ENCODE measurements at places on chromosomes 12 and 14.
A peak's percentile ranks its signal among the peaks of the same experiment; 100 is the strongest.

GRCh38 chr14:28055008-28055407 lies 711.6 kb upstream of the FOXG1 start:
- DNase-seq, result no peak

DNA sequence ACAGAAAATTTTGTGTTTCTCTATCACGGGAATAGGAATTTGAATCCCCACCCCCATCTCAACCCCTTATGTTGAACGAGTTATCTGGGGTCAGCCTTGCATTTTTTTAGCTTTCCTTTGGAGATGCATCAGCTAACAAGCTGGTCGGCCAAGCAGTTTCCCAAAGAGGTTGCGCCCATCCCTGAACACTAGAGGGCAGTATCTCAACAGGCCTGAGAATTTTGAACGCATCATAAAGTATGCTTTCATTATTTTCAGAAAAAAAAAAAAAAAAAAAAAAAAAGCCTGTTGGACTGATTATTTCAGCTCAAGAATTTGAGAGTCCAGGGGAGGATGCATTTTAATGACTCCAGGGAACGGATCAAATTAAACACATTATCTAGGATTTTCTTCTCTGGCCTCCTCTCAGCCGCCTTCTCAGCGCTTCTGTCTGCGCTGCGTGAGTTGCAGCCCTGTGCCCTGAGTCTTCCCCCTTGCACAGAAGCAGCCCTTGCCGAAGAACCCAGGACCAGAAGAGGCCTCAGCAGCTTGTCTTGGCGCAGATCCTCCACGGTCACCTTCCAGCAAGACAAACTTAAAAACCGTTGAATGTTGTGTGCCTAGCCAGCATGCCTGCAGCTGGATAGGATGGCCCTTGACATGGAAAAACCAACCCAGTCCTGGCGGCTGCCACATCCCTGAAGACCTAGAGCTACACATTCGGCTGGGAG lies 76.6 kb upstream of the GZMB start:
- DNase-seq, result peak; percentile 40

DNA sequence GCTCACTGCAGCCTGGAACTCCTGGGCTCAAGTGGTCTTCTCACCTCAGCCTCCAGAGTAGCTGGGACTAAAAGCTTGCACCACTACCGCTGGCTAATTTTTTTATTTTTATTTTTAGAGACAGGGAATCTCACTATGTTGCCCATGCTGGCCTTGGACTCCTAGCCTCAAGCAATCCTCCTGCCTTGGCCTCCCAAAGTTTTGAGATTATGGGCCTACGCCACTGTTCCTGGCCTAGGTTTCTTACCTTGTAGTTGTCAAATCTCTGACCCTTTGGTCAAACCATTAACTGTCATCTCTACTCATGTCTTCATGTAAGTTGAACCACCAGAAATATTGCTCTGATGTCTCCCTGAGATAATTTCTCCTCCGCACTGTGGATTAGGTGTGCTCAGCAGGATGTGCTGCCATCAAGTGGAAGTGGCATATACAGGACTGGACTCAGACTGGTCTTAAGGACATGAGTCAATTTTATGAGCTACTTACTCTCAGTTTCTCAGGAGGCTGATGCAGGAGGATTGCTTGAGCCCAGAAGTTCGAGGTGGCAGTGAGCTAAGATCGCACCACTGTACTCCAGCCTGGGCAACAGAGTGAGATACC lies 28.5 kb downstream of the ACTR6 start:
- no peak for DNase-seq

GRCh38 chr12:26340649-26341048 lies 145.3 kb downstream of the SSPN start:
- DNase-seq, result no peak

- DNase-seq, result no peak
These were observed 153.7 kb downstream of the TSPAN9 start for GRCh38 chr12:3230758-3231375.

GRCh38 chr12:24599736-24600135 lies 349.2 kb downstream of the BCAT1 start:
- no peak for DNase-seq

GRCh38 chr12:51321882-51322281 lies 2.1 kb downstream of the BIN2 start:
- DNase-seq, result no peak

GRCh38 chr12:52310622-52311284 lies 10.4 kb downstream of the KRT83 start:
- DNase-seq, result no peak

GRCh38 chr14:33611405-33612196 lies 339.3 kb downstream of the EGLN3 start:
- no peak for DNase-seq

- no peak for DNase-seq
These were observed 141.3 kb upstream of the PLEKHG7 start for GRCh38 chr12:92561543-92561899.

- DNase-seq, result no peak
These were observed 255.9 kb downstream of the MSRB3 start for GRCh38 chr12:65534238-65534841.

DNA sequence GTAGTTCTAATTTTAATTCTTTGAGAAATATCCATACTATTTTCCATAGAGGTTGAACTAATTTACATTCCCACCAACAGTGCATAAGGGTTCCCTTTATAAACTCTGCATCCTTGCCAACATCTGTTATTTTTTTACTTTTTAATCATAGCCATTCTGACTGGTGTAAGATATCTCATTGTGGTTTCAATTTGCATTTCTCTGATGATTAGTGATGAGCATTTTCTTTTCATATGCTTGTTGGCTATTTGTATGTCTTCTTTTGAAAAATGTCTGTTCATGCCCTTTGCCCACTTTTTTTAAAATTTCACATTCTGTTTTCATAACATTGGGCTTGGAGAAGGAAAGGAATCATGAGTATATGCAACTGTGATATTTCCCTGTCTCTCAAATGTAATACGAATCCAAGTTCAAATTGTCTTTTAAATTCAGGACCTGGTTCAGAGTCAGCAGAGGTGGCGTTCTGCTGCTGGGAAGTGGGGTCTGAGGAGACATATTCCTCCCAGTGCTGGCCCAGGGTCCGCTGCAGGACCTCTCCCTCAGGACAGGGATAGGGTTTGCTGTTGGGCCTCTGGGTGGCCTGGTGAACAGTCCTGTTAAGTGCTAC lies 81.2 kb upstream of the ETV6 start:
- DNase-seq, result no peak

- no peak for DNase-seq
These were observed 92.3 kb upstream of the DCN start for GRCh38 chr12:91274916-91275315.

DNA sequence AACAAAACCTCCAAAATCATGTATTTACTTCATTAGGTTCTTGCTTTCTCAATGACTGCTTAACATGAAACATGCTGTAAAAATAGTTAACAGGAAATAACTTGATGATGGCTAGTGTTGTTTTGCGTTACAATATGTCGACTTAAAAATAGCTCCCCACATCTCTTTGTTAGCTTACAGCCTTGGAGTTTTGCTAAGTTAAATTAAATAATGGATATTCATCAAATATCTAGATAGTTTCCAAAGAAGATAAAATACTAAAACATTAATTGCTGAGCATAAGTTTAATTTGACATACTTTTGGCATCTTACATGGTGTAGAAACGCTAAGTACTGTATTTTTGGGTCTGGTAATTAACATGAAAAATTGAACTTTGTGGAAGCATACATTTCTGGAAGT lies 500.6 kb upstream of the NOVA1 start:
- no peak for DNase-seq

DNA sequence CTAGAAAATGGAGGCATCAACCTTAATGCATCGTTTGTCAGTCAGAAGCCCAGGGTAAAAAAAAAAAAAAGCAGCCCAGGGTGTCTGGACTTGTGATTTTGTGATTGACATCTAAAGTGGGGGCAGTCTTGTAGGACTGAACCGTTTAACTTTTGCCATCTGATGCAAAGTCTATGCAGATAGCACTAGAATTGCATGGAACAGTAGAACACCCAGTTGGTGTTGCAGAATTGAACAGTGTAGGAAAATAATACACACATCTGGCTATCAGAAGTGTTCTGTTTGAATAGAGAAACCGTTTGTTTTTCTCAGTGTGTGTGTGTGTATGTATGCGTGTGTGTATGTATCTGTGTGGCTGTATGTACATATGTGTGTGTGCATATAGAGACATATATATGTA lies 45.0 kb downstream of the SLCO1A2 start:
- DNase-seq, result no peak

DNA sequence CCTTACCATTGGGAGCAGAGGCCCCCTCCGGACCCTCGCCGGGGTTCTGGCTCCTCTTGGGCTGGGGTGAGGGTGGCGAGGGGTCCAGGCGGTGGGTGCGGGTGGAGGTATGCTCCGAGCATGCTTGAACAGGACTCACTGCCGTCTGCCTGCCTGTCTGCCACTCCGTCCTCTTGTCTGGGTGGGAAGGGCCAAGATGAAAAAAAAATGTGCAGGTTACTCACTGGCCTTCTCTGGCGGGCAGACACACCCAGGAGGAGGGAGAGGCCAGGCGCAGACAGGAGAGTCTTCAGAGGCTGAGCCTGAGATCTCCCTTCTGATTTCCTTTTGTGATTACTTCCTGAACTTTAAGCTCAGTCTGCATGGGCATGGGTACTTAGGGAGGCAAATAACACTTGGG lies 76.1 kb downstream of the STON2 start:
- no peak for DNase-seq

DNA sequence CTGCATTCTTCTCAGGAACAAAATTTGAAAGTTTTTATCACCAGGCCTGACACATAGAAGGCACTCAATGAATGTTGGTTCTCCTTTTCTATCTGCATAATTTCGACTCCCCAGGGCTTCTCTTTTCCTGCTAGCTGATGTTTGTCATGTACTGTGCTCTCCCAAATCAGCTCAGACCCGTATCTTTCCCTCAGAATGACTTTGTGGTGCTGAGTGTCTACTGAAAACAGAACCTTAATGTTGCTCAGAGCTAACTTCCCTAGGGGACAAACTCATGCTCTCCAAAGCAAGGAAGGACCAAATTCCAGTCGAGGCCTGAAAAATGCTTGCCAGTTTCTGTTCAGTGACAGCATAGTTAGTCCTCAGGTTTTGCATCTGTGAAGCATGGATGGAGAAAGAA lies 1.9 kb downstream of the ARHGDIB start:
- no peak for DNase-seq

- no peak for DNase-seq
These were observed 1.2 kb downstream of the PPP1R12A start for GRCh38 chr12:79933532-79934264.

GRCh38 chr12:48004053-48004941 lies at the start of gene COL2A1:
Gene COL2A1 (minus strand): TSS chr12:48004476. CDS start chr12:48004321, 155 bp downstream.
- DNase-seq, result peak; percentile 29

DNA sequence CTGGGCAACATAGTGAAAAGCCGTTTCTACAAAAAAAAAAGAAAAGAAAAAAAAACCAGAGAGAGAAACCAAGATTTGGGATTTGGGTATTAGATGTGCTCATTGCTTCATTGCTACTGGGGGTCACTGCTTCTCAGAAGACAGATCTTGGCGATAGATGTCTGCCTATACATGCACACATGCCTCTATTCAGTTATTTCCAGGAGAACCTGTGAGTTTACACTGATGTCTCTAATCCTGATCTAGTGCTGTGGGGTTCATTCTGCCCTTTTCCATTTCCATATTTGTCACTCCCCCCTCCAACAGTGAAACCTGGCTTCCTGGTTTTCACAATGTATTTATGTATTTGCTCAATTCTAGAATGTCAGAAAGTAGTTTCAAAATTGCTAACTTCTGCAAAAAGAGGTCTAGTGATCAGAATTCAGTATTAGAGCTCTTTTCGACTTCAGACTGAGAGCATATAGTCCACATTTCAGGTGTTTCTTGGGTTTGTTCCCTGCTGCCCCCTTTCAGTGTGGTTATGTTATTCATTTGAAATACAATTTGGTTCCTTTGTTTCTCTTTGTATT lies 111.0 kb downstream of the SLC25A47 start:
- no peak for DNase-seq

GRCh38 chr14:102518063-102518648 lies 8.6 kb upstream of the ANKRD9 start:
- no peak for DNase-seq

DNA sequence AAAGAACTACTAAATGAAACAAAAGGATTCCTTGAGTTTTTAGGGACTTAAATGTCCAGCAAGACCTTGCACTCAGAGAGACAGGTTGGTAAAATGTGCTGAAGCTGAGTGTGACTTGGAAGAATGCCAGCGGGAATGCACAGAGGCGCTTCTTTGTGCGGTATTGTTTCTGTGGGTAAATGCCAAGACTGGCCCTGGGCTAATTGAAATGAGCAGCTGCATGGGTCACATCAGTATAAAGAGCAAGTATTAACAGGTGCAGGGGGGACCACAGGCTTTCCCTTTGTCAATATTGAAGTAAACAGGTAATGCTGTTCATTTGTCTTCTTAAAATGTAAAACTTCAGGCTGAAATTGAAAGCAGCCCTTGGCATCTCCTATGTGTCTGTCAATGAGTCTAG lies 74.3 kb downstream of the LMO3 start:
- DNase-seq, result no peak

DNA sequence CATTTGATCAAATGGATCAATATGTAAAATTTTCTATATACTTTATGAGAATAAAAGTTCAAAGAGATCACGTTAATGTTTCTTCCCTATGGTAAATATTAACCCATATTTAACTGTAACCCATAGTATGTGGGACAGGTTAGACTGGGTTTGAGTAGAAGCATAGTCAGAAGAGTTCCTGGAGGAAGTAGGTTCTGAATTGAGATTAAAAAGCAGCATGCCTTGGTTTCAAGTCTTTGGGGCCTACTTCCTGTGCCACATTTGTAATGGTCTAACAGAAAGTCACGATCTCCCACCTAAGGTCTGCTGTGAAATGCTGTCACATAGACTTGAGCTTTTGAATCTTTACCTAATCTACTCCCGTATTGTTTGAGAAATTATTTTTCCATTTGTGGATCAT lies 63.8 kb downstream of the FIGNL2 start:
- DNase-seq, result no peak

GRCh38 chr12:109124878-109125648 lies 8.7 kb downstream of the ACACB start:
- no peak for DNase-seq

DNA sequence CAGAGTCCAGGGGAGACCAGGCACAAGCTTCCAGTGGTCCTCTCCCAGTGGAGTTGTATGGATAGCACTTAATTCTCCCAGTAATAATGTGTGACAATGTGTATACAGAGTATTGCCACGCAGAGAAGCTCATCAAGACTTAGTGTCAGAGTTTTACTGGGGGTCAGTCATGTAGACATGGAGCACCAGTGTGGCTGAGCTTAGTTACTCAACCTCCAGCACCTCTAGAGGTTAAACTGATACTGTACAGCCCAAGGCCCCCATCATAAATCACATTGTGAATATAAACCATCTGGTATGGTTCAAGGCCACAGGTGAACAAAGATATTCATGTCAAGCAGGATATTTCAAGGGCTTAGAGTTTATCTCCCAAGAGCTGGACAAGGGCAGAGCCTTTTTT lies 378.1 kb upstream of the TMPO start:
- no peak for DNase-seq
